NCI-H446 treated with DMSO at 0.1 percent for 48 hours (cell line): ENCODE measurements at places on chromosomes 13 and 19.

DNA sequence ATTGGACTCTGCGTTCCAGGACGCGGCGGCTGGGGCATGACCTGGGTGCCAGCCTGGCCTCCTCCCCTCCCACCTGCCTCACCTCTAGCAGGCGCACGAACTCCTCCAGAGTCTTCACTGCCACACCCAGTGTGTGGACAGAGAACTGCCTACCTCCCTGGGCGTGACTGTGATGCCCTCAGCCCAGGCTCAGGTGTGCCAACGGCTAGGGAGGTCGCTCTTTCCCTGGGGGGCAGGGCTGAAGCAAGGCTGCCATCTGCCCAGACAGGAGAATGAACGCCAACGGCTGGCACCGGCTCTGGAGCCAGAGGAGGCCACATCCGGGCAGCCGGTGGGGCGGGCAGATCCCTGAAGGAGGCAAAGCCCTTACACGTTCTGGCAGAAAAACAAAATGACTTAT, 11.3 kb downstream of the NANOS3 start:
- no peak for DNase-seq

- DNase-seq: no peak
These were observed 5.9 kb upstream of the CIRBP start for GRCh38 chr19:1263188-1263587.

DNA sequence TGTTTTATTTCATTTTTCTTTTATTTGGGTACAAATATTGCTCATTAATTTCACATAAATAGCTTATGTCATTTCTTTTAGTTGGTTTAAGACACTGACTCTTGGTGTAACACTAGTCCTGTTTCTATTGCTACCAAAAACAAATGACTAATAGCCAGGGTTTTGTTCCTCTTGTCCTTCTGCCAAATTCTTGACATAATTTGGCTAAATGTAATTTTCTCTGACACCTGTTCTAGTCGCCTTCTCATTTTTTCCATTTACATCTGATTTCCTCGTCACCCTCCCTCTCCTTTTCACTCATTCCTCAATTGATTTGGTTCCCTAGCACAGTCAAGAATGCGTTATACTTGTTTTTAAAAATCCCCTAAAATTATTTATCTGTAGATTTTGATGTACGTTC, 1718.7 kb downstream of the EFNB2 start:
- DNase-seq: peak; percentile 27

DNA sequence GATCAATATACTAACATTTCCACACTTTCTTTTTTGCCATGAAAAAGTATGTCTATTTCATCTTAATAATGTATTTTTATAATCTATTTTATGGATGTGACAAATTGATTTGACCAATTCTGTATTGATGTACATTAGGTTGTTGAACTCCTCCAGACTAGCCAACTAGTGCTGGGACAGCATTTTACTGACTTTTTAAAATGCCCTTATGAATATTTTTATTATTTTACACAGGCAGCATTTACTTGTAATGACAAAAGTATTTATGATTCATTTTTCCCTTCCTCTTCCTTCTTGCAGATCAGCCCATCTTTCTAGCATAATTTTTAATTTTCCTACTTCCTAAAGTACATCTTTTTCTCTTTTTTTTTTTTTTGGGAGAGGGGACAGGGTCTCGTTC, 918 bp upstream of the FUZ start:
- DNase-seq: no peak

- no peak for DNase-seq
These were observed 12.2 kb downstream of the UPF1 start for GRCh38 chr19:18843960-18844359.

DNA sequence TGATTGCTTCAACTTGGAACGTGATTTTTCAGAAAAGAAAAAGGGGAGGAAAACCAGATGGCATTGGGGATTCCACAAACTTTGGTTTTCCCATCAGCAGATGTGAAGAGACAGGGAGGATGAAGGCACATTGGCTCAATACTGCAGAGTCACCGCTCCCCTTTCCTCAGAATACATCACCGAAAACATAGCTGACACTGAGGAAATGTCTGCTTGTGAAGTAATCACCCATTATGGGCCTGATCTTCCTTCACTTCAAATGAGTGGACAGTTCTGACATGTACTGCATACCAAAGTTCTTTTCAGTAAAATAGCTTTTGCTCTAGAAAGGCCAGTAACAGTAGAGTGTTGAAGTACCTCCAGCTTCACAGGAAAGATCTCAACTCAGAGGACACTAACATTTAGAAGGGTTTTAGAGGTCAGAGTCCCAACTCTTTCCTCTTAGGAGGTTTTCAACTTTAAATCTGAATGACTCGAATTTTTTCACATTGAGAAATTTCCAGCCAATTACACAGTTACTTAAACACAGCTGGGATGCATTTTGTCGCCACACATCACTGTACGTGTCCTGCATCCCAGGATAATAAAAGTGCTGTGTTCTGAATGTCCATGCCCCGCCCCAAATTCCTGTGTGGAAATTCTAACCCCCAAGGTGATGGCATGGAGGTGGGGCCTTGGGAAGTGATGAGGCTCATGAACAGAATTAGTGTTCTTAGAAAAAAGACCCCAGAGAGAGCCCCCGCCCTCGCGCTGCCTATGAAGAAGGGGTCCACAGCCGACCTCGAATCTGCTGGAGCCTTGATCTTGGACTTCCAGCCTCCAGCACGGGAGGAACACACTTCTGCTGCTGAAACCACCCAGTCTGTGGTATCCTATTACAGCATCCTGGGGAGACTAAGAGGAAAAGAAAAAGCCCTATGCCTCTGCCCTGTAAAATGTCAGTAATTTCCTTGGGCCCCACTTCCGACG, 77.7 kb downstream of the COL4A1 start:
- no peak for DNase-seq

GRCh38 chr19:13164343-13165161, 14.3 kb downstream of the IER2 start:
- DNase-seq: no peak

DNA sequence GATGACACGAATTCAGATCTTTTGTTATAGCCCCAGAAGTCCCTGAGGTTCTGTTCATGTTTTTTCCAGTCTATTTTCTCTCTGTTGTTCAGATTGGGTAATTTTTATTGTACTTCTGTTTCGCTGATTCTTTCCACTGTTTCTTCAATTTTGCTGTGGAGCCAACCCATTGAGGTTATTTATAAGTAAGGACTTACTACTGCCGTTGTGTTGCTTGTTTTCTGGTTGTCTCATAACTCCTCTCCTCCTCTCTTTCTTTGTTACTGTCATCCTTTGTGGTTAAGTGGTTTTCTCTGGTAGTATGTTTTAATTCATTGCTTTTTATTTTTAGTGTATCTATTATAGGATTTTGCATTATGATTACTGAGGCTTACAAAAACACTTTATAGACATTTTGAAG, 48.7 kb upstream of the GAS6 start:
- no peak for DNase-seq

- no peak for DNase-seq
These were observed 42.1 kb downstream of the LPAR6 start for GRCh38 chr13:48370815-48371214.

DNA sequence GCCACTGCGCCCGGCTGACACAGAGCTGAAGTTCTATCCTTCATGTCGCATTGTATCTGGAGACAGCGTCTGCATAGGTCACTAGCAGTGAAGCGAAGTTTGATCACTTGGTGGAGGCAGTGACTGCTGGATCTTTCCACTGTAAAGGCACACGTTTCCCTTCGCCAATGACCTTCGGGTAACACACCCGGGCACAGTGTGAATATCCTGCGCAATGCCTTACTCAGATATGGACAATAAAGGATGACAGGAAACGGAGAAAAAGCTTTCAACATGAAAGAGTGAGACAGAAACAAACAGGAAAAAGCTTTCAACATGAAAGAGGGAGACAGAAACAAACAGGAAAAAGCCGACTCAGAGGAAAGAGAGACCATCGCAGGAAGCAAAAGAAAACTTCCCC, 17.1 kb downstream of the ARL11 start:
- no peak for DNase-seq

- no peak for DNase-seq
These were observed 22.6 kb downstream of the ELF1 start for GRCh38 chr13:40996426-40997092.
